G401 (cell line): ENCODE measurements at places on chromosomes 2 and 18.

- no peak for DNase-seq
Measured at GRCh38 chr2:238420878-238421694, 5.6 kb upstream of the ASB1 start.

DNA sequence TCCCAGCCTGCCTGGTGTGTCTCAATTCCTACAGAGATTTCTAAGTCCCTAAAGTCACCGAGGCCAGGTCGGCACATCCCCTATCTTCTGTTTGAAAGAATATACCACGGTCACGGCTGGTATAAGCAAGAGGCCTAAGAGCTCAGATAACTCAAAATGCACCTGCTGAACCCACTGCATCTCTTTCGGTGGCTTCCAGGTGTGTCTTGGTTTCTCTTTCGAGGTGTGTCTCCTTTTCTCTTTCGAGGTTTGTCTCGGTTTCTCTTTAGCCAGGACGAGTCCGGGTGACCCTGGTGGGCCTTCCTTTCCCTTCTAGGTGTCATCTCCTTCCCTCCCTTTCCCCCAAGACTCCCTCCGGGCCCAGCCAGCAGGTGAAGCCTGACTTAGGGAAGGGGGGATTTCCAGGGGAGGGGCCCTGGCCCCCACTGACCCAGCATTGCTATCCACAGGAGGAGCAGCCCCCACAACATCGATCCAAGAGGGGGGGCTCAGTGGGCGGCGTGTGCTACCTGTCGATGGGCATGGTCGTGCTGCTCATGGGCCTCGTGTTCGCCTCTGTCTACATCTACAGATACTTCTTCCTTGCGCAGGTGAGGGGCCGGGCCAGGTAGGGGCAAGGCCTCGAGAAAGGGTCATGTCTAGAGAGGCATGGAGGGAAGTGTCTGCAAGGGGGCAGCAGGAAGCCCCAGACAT lies 8.4 kb downstream of the ITM2C start:
- no peak for DNase-seq

- no peak for DNase-seq
Measured at GRCh38 chr2:112839407-112840067, 3.0 kb upstream of the IL1B start.

GRCh38 chr2:51247252-51247805 lies 215.4 kb upstream of the NRXN1 start:
- no peak for DNase-seq

GRCh38 chr2:105409717-105410116 lies 10.9 kb upstream of the FHL2 start:
- peak; percentile 83 for DNase-seq

- no peak for DNase-seq
Measured at GRCh38 chr2:27073782-27074181, 2.3 kb upstream of the OST4 start.

GRCh38 chr2:33441235-33441810 lies 35.1 kb upstream of the RASGRP3 start:
- peak; percentile 18 for DNase-seq

- no peak for DNase-seq
Measured at GRCh38 chr2:19643117-19643518, 258.7 kb downstream of the TTC32 start.
